ENCODE measurements at places on chromosomes 7 and 10.

DNA sequence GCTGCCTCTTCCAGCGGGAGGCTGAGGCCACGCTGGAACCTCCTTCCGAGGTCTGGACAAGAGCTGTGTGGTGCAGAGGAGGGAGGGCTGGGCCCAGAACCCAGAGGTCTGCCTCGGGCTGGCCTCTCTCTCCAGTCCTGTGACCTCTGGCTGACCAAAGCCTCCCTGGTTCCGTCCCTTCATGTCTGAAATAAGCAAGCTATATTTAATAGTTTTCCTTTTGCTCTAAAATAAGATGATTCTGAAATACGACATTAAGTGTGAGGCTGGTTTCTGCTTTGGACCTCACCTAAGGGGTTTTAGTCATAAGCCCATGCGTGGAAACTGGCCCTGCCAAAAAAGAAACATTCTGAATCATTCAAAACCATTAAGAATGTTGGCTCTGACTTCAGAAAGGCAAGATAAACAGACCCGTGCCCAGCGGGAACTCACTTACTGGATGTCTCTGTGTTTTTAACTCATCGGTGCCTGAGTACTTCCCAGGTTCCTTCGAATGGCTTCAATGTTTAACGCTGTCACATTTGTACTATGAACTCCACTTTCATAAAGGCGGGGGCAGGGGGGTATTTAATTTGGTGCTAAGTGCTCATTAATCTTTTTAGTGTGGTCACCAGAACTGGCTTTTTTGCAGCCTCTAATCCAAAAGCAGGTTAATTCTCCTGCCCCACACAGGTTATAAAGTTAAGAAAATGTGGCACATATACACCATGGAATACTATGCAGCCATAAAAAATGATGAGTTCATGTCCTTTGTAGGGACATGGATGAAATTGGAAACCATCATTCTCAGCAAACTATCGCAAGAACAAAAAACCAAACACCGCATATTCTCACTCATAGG is 157.5 kb upstream of the KLF14 start:
- peak; percentile 97 for DNase-seq

DNA sequence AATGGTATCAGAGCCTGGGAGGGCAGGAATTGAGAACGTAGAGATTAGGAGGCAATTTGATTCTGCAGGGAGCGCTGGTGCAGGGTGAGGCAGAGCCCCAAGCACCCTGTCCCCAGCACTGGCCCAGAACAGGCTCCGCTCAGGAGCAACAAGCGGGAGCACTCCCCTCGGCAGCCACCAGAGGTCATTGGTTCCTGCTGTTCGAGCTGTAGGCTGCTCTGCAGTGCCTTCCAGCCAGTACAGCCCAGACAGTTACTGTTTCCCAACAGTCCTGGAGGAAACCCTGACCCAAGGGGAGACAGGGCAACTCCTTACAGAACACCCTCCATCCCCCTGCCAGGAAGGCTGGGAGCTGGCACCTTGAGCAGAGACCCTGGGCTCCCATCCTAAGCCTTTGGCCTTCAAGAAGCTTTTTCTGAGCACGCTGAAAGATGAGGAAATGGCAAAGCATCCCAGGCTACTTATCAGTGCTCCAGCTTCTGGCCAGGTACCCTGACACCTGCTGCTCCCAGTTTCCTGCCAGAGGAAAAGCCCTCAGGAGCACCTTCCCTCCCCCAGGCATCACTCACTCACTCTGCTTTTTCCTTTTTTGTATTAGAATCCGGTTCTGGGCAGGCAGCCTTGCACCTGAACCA is 71.2 kb upstream of the EFCAB10 start:
- DNase-seq = peak; percentile 92

GRCh38 chr10:19549503-19549902 is 266.7 kb upstream of the PLXDC2 start:
- no peak for DNase-seq

DNA sequence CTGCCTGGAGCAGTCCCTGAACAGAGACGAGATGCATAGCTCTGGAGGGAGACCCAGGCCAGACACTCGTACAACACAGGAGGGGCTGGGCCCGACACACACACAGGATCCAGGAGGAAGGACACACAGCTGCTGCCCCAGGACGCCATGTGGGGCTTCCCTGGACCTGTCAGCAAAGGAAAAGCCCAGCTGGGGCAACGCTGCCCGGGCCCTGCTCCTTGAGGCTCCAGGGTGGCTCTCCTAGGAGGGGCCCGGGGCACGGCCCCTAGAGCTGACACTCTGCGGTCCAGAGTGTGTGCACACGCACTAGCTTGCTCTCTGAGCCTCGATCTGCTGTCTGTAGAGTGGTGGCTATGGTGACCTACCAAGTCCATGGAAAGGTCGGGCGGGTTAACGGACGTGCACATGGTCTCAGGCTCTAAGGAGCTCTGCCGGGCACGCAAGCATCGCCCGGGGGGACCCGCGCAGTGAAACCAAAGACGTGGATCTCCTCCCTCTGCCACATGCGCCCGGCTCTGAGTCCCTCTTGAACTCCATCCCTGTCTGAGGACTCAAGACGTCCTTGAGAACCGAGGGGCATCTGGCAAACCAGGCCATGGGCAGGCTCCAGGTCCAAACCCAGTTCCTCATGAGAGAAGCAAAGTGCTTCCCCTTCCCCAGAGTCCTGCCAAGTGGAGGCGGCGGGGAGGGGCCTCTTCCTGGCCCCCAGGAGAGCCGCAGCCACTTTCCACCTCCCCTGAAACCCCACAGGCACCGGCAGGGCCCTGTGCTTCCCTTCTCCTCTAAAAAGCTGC is 279.0 kb downstream of the ELFN1 start:
- no peak for DNase-seq

DNA sequence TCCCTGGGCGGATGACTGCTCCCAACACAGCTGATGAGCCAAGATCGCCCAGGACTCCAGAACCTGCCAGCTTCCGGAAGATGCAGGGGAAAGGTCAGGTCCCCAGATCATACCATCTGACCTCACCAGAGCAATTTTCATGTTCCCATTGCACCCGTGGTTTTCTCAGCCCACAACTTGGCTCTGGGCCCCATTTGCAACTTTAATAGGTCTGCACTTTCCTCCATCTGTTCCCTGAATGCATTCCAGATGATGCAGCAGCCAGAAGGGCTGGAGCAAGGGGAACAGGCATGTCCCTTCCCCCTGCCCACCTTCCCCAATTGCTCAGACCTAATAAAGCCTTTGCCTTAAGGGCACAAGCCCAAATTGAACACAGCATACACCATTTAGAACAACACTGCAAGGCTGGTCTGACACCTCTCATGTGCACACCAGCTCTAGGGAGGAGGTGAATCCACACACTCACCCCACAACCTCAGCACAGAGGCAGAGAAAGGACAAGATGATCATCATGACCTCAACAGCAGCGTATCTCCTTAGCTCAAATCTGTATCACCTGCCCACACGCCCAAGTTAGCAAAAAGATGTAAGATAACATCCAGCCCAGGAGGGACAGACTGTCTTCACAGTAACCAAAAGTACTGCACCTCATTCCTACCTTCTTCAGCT is 87.5 kb downstream of the PLXNA4 start:
- no peak for DNase-seq

DNA sequence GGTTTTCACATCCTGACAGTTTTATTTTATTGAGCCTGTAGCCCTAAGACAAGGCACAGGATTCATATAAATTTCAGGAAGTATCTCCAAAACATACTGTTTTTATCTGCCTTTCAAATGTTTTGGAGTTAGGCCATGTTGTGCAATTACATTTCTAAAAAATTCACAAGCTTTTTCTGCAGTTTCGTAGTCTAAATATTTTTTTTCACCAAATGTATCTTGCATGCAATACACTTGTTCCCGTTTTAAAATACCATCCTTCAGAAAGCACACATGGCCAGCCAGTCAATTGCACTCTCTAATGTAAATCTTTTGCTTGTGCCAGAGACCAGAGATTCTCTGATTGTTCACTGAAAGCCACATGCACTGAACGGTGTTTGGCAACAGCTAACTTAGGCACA is 161.5 kb upstream of the PRKCQ start:
- DNase-seq = peak; percentile 72

DNA sequence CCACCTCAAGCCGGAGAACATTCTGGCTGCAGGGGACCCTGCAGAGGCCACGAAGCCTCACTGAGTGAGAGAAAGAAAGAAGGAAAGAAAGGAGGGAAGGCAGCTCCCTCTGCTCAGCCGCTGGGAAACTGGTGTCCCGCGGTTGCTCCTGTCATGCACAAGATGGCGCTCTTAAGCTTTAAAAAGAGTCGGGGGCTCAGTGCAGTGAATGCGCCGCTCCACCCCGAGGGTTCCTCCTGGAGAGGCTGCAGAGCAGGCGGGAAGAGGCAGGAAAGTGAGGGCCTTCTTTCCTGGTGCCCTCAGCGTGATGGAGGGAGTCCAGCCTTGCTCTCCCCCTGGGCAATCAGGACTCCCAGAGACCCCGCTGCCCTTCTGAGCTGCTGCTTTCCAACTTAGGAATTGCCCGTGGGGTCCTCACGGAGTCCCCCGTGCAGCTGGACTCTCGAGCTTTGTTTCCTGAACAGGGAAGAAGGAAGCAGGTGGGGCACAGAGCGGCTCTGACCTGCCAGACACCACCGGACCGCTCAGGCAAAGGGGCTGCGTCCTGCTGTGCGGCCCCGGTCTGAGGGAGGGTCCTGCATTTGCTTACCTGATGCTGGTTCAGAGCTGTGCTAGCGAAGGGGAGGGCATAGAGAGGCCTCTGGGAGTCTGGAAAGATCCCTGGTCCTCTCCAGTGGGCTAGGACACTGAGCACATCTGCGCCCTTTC is 141.9 kb upstream of the MKI67 start:
- DNase-seq = peak; percentile 11

- no peak for DNase-seq
Observed at GRCh38 chr7:77802557-77803405, 4.2 kb downstream of the PHTF2 start.

- DNase-seq = no peak
Observed at GRCh38 chr10:107059872-107060271, 104.6 kb downstream of the SORCS1 start.

DNA sequence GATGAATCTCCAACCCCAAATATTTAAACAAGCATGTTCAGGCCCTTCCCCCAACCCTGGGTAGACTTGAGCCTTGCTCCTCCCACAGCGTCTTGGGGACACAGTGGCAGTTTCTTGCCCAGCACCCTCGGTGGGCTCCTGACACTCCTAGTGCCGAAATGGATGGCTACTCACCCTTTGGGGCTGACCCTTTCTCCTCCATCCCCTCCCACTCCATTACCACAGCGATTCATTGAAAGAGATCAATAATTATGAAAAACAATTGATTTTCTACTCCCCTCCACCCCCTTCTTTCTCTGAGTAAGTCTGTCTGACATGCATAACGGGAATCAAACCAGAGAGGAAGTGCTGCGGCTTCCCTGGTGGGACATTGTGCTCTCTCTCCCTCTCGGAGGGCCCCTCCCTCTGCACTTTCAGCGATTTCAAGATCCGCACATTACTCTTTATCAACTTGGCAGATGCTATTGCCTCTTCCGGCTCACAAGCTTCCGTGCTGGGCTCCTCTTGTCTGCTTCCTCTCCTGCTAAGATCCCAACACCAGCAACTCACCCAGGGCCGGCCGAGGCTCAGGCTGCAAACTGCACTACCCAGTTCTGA is 79.0 kb upstream of the PLXNA4 start:
- peak; percentile 9 for DNase-seq

GRCh38 chr10:132459301-132460003 is 62.5 kb downstream of the PWWP2B start:
- DNase-seq = no peak

GRCh38 chr10:123135415-123136141 is at the start of gene HMX3:
TSS of gene HMX3 (plus strand) at chr10:123135970. CDS start at chr10:123136051, 81 bp downstream.
- peak; percentile 54 for DNase-seq

GRCh38 chr10:132069849-132070182 is 4.1 kb downstream of the JAKMIP3 start:
- DNase-seq = no peak

DNA sequence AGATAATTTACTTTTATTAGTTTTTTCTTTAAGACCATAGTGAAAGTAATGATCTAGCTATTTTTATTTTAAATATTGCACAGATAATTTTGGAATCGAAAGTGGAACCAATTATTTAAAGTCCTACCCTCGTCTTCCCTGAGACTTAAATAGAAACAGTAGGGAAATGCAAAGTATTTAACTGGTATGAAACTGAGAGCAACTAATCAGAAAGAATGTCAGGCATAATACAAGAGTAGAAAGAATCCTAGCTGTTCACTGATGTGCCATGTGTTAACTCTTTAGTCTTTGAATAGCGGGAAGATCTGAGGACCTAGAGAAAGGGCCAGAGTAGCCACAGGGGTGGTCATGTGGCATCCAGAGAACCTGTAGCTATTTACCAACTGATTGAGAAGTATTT is 630.0 kb downstream of the NRG3 start:
- DNase-seq = no peak

DNA sequence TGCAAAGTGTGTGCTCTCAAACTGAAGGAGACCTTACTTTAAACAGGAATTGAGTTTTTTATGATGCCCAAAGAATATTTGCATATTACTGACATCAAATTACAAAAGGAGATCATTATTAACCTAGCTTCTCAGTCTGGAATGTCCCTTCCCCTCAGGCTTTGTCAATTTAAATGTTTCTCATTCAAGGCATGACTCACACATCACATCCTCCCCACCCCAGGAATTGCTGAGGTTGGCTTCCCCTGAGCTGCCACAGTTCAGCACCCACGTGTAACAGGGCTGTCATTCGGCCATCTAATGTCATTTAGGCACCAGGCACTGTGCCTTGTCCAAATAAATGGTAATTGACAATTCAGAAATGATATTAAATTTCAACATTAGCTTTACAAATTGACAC is 305.9 kb upstream of the MGMT start:
- no peak for DNase-seq

DNA sequence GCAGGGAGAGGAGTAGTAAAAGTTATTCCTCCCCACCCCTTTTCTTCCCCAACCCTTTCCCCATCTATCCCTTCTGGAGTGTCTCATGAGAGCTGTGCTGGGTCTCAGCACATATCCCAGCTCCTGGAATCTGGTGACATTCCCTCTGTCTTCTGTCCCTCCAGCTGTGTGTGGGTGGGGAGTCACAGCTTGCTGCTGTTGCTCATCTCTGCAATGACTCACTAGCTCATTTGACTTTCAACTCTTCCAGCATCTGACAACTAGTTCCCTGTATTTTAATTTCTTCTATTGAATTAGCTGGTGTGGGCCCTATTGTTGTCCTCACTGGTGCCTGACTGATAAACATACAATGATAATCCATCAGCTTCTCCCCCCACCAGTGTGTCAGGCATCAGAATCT is 198.9 kb upstream of the AUTS2 start:
- DNase-seq = peak; percentile 57

GRCh38 chr10:31707093-31708039 is 221.3 kb downstream of the ARHGAP12 start:
- DNase-seq = peak; percentile 67

GRCh38 chr7:133167300-133167699 is 85.4 kb upstream of the CHCHD3 start:
- DNase-seq = no peak

GRCh38 chr7:64599359-64599758 is 36.5 kb upstream of the ZNF680 start:
- no peak for DNase-seq

All from adipocyte (in vitro differentiated cells).